ENCODE measurements at places on chromosomes 12 and 14. TPM values are rescaled to one million over a fixed set of nuclear protein-coding genes. Genes with fewer than 3 reads are reported as not detected.

Gene AKAP6
- 12.4 TPM for polyA plus RNA-seq

Gene BMP4
- not detected for polyA plus RNA-seq

Gene MIPOL1
- not detected for polyA plus RNA-seq

Gene BIN2
- polyA plus RNA-seq, result 83.7 TPM

Gene DDIT3
- polyA plus RNA-seq, result 48.0 TPM

Gene VWF
- not detected for polyA plus RNA-seq

Gene KLRG1
- polyA plus RNA-seq, result 2.6 TPM

Gene GPATCH2L
- 13.6 TPM for polyA plus RNA-seq

Gene ARG2
- 1.3 TPM for polyA plus RNA-seq

Gene PGF
- polyA plus RNA-seq, result 0.65 TPM
